ENCODE measurements at places on chromosomes 13 and 19.

DNA sequence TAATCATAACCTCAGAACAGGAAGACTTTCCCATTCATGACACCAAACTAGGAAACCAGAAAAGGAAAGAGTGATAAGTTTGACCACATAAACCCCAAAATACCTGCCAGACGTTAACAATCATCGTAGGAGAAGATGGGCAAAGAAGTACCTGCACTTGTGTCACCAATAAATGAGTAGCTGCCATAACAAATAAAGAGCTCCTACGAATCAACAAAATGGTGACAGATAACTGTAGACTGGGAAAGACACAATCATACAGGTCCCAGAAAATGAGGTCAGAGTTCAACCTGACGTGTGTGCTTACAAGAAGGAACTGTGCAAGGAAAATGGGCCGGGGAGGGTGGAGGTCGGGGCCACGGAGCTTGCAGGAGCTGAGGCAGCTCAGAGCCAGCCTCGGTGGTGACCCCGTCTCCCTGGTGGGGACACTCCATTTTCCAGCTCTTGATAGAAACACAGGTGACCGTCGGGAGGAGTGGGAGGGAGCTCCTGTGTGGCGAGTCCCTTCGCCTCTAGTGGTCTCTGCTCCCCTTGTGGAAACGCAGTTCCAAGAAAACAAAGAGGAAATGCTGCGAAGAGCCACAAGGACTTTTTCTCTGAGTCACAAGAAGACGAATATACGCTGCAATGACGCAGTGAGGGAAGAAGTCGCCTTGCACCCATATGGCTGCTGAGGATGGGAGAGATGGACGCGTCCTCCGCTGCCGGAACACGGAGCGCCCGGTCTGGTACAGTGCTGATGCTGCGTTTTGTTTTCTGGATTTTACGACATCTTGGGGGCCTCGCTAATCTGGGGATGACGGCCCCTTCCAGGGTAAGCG, 9.5 kb downstream of the PIP5K1C start:
- DNase-seq, result no peak

- no peak for DNase-seq
Observed at GRCh38 chr13:60837806-60838205, 440.8 kb downstream of the TDRD3 start.

DNA sequence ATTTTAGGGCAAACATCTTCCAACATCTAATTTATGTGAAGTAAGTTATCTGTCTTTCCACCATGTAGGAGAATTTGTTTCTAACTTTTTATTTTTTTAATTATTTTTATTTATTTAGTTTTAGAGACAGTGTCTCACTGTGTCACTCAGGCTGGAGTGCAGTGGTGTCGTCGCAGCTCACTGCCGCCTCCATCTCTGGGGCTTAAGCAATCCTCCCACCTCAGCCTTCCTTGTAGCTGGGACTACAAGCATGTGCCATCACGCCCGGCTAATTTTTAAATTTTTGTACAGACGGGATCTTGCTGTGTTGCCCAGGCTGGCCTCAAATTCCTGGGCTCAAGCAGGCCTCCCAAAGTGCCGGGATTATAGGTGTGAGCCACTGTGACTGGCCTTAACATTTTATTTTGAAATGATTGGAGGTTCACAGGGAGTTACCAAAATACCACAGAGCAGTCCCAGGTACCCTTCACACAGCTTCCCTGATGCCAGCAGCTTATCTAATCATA, 58.8 kb downstream of the CELF5 start:
- DNase-seq, result no peak

- DNase-seq, result no peak
Observed at GRCh38 chr13:97490702-97491307, 56.8 kb downstream of the RAP2A start.

Data from stimulated activated CD8-positive, alpha-beta memory T cell treated with anti-CD3 and anti-CD28 coated beads, Interleukin-15, amount 100 ng/mL, for 24 hours (primary cell).